ENCODE measurements at places on chromosomes 5 and 9. TPM values are rescaled to one million over a fixed set of nuclear protein-coding genes. Genes with fewer than 3 reads are reported as not detected.

Gene FBP2
- total RNA-seq: not detected

Gene UBE2R2
- total RNA-seq: 51.2 TPM

Gene GDNF
- total RNA-seq: not detected

Gene KCTD16
- total RNA-seq: 0.01 TPM

Gene RACK1
- total RNA-seq: 3,202 TPM

Gene TOR1B
- 25.8 TPM for total RNA-seq

Gene NXNL2
- 0.79 TPM for total RNA-seq

All from A549 treated with ZK216348 at 1 μM for 4 hours (cell line).